NCI-H226 (cell line): ENCODE measurements at places on chromosomes 6 and 20.

DNA sequence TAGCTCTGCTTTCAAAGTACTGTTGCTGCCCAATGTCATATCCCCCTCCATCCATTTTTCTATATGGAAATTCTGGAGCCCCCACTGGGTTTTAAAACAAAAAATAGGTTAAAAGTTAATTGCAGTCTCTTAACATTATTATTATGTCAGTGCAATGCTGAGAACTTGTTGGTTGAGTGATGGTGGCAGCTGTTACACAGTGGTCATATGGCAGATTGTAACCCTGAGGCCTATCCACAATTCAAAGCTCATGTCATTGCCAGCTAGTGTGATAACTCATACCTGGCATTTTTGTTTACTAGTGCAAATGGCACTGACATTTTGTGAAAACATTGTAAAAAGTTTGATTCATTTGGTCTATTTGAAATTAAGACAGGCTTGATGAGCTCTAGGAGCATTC lies 305.7 kb upstream of the FLRT3 start:
- DNase-seq = no peak

DNA sequence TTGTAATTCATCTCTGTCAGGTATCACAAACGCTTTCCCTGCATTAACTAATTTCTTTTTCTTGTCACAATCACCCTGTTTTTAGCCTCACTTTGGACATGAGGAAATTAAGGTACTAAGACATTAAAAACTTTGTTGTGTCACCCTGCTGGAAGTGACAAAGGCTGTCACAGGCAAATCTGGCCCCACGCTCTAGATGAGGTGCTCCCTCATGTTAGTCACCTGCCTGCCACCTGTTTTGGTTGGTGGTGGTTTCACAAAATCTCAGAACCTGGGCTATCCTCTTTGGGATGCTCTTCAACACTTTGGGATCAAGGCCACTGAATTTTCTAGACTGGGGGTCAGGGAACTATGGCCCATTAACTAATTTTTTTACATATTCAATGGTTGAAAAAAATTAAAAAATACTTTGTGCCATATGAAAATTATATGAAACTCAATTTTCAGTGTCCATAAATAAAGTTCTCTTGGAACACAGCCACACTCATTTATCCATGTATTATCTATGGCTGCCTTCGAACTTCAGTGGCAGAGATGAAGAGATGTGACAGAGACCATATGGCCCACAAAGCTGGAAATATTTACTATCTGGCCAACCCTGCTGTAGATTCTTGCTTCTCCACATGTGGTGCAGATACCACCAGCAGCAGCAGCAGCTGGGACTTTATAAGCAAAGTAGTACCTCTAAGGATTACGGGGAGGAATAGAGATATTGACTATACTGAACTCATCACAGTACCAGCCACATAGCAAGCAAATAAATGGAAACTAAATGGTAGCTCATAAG lies 16.1 kb upstream of the TNFAIP3 start:
- DNase-seq = no peak

DNA sequence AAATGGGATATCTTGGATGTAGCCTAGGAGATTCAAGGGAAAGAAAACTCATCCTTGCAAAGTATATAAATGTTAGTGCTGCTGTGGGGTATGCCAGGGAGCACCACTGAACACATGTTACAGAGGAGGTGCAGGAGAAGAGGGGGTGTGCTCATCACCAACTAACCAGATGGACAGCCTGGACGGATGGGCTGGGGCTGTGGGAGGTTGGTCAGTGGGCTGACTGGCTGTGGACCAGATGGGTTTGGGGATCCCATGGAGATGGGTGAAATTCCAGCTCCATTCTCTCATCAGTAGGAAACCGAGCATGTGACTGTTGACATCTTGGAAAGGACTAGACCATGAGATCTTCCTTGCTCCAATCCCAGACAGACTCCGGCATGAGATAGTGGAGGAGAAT lies 201.0 kb downstream of the LRFN2 start:
- no peak for DNase-seq

GRCh38 chr20:50108556-50109235 lies 4.3 kb downstream of the UBE2V1 start:
- peak; percentile 35 for DNase-seq

DNA sequence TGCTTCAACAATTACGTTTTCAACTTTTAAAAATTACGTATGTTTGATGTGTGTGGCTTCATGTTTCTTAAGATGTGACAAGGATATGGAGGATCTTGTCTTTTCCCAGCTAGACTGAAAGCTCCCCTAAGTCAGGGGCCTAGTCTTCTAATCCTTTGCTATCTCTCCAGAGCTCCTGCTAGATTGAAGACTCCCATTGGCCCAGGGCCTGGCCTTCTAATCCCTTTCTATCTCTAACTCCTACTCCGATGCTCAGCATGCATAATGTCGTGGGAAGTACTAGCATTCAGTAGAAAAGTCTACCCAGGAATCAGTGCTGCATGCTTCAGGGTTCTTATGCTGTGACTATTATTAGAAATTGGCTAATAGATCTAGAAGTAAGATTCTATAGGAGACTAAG lies 144.8 kb upstream of the SUPT3H start:
- DNase-seq = no peak

- no peak for DNase-seq
Measured at GRCh38 chr20:17825252-17825959, 125.6 kb downstream of the BANF2 start.

DNA sequence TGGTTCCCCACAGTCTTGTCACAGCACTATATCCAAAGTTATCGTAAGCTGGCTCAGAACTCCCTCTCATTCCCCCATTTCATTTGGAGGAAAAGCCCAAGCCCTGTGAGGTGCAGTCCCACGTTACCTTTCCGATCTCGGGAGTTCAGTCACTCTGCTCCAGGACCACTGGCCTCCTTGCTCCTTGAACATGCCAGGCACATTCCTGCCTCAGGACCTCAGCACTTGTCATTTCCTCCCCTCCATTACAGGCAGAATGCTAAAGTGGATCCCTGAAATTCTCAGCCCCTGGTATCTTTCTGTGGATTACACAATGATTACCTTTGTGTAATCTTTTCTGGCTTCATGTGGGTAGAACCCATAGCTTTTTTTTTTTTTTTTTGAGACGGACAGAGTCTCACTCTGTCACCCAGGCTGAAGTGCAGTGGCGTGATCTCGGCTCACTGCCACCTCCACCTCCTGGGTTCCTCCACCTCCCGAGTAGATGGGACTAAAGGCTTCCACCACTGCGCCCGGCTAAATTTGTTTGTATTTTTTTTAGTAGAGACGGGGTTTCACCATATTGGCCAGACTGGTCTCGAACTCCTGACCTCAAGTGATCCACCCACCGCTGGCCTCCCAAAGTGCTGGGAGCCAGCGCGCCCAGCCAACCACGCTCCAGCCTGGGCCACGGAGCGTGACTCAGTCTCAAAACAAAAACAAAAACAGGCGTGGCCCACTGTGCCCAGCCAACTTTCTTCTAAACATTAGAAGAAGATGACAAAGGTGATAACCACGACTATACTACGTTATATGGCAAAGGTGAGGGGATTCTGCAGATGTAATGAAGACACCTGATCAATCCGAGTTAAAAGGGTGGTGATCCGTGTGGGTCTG lies 4.0 kb upstream of the OXT start:
- DNase-seq = peak; percentile 36

GRCh38 chr6:2810092-2810671 lies 31.5 kb downstream of the SERPINB1 start:
- DNase-seq = peak; percentile 82

DNA sequence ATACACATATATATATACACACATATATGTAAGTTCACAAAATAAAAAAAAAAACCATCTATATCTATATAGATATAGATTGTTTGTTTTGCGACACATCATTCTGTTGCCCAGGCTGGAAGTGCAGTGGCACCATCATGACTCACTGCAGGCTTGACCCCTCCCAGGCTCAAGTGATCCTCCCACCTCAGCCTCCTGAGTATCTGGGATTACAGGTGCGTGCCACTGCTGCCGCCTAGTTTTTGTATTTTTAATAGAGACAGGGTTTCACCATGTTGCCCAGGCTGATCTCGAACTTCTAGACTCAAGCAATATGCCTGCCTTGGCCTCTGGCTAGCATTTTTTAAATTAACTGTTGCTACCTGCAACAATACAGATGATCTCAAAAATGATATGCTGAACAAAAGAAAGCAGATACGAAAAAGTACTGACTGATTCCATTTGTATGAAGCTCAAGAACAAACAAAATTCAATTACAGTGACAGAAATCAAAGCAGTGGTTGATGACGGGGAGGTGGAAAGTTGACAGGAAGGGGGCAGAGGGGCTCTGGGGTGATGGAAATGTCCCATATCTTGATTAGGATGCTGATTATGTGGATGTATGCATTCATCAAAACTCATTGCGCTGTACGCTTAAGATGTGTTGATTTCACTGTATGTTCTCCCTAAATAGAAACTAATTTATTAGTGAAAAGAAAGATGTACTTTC lies 49.6 kb downstream of the ATXN1 start:
- peak; percentile 76 for DNase-seq

GRCh38 chr20:23007886-23008655 lies 27.0 kb upstream of the SSTR4 start:
- no peak for DNase-seq

GRCh38 chr20:43895235-43895634 lies 19.4 kb upstream of the TOX2 start:
- DNase-seq = no peak

GRCh38 chr6:169950558-169950957 lies 199.1 kb downstream of the ERMARD start:
- DNase-seq = no peak

- no peak for DNase-seq
Measured at GRCh38 chr20:19617256-19617655, 140.8 kb upstream of the RIN2 start.

- no peak for DNase-seq
Measured at GRCh38 chr6:151948002-151948743, 140.7 kb downstream of the ESR1 start.

- no peak for DNase-seq
Measured at GRCh38 chr20:19026121-19026878, 186.1 kb upstream of the SLC24A3 start.

DNA sequence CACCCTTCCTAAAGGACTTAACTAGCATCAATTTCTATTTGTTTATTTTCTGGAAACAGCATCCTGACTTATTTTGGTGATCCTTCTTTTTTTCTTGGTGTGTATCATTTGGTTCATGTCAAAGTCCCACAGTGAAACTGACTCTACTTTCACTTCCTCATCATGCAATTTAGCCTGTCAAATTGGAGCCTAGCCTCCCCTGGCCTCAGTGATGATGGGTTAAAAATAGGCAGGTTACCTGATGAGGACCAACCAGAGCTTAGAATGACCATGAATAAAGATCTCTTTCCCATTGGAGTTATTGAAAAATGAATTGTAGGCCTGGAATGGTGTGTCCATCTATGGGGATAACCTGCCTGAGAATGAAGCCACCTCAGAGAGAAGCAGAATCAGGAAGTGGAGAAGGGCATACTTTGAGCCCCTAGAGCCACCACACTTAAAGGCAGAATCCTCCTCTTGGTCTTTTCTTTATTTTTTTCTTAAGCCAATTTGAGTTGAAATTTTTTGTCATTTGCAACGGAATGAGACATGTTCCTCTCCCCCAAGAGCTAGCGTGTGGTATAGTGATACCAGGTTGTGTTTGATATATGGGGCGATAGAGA lies 105.6 kb downstream of the BTBD3 start:
- DNase-seq = no peak

- peak; percentile 35 for DNase-seq
Measured at GRCh38 chr20:34952671-34953070, 2.9 kb downstream of the GSS start.

GRCh38 chr20:57620274-57620990 lies at the start of gene ZBP1:
Gene ZBP1 (minus strand): TSS chr20:57620426. CDS start chr20:57620295, 131 bp downstream.
- DNase-seq = no peak

GRCh38 chr6:157607317-157608109 lies 215.5 kb upstream of the SNX9 start:
- no peak for DNase-seq

DNA sequence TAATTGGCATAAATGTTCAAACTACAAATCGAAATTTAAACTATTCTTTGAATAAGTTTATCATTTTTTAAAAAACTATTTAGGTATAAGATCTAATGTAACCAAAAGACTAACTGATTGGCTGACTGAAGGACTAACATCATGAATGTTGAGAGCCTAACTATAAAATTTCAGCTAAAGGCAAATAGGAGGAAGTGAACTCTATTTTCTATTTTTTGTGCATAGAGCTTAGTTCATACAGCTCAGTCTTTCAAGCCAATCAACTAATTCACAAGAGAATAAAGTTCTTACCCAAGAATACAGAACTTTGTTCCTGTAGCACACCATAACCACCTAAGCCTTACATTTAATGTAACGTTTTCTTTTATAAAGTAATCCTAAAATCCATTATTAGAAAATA lies 46.3 kb upstream of the STXBP5 start:
- DNase-seq = no peak

GRCh38 chr6:83190626-83191025 lies 2.4 kb downstream of the PGM3 start:
- DNase-seq = no peak

DNA sequence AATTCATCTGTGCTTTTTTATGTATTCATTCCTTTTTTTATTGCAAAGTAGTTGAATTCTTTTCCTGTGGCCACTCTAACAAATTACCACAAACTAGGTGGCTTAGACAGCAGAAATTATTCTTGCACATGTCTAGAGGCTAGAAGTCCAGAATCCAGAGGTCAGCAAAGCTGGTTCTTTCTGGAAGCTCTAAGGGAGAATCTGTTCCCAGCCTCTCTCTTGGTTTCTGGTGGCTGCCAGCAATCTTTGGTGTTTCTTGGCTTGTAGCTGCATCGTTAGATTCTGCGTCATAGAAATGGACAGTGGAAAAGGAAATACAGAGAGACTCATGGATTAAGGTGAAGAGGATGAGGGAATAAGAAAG lies 39.3 kb downstream of the GSTA2 start:
- peak; percentile 71 for DNase-seq

- no peak for DNase-seq
Measured at GRCh38 chr6:142246960-142247359, 54.8 kb upstream of the ADGRG6 start.

GRCh38 chr6:156779206-156780094 lies 2.3 kb downstream of the ARID1B start:
- no peak for DNase-seq

DNA sequence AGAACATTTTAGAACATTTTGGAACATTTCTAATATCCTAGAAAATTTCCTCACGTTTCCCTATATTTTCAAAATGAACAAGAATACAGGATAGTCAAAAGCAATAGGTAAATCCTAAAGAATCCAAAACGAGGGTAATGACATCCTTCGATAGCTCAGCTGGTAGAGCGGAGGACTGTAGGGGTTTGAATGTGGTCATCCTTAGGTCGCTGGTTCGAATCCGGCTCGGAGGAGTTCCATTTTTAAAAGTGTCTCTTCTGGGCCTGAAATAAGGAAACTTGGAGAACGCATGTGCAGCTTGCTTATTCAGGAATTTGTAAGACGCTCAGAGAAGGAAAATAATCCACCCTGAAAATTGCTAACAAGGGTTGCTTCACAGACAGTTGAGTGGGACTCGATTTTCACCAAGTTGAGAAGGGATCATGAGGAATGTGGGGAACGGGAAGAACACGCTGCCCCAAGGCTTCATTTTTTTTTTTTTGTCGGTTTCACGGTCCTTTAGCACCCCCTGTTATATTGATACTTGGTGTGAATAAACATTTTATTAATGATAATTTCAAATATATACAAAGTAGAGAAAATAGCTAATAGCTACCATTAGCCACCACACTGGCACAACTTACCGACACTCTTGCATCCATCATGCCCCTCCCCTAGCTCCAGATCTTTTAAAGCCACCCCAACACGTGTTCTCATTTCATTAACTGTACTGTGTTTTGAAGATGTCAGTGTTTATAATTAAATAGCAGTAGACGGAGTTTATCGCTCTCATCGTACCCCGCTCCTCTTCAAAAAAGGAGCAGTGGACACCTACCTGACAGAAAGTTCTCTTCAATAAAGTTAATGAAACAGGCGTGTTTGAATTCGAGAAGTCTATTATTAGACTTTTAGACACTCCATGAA lies 1.8 kb upstream of the ABT1 start:
- DNase-seq = peak; percentile 75
